Activated T-cell treated with anti-CD3 and anti-CD28 coated beads, Interleukin-2, amount 50 U/mL, for 4 hours (primary cell): ENCODE measurements at places on chromosomes 5 and 9. TPM values are rescaled to one million over a fixed set of nuclear protein-coding genes. Genes with fewer than 3 reads are reported as not detected.
A peak's percentile ranks its signal among the peaks of the same experiment; 100 is the strongest.

- no peak for DNase-seq
Observed at GRCh38 chr9:137391411-137391754, 31.6 kb downstream of the EXD3 start.

DNA sequence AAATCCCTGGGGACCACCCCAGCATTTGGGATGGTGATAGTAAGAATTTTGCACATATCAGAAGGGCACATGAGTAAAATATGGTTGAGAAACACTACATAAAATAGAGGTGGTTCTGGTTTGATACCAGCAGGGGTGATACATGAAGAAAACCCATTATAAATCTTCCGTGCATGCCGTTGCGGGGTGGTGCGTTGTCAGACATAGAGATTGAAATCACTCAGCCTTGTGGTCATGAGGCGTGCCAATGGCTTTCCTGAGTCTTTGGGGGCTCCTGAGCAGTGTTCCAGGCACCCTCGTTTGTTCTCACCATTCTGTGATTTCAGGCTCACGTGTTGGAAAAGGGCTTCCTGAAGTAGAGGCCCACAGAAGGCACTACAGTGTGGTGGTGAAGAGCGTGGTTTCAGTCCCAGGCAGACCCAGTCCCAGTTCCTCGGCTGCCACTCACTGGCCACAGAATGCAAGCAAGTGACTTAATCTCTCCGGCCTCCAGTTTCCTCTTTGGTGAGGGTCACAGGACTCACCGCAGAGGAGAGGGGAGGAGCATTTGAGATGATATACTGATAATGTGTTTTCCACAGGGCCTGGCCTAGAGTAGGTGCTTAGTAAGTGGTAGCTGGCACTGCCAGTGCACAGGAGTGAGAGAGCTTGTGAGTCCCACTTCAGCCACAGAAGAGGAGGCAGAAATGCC lies 20.5 kb upstream of the GLRX start:
- DNase-seq: peak; percentile 48

GRCh38 chr5:155015239-155015638 lies 1.7 kb downstream of the KIF4B start:
- no peak for DNase-seq

DNA sequence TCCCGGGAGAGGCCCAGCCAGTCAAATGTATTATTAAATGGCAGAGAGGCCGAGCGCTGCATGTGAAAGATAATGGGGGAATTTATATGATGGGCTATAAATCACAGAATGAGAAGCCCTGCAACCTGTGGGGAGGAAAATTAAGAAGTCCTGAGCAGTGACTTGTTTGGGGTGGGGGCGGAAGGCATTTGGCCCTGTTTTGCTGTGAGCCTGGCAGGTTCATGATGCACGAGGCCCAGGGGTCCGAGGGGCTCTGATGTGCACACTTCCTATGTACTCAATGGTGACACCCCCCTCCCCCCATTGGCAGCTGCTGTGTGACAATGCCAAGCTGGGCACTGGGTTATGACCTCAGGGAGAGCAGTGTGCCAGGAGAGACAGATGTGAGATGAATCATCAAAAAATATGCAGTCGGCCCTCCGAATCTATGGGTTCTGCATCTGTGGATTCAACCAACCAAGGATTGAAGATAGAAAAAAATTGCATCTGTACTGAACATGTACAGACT lies 13.7 kb upstream of the DAB2IP start:
- DNase-seq: no peak

- no peak for DNase-seq
Observed at GRCh38 chr5:136016945-136017530, 11.8 kb upstream of the TGFBI start.

DNA sequence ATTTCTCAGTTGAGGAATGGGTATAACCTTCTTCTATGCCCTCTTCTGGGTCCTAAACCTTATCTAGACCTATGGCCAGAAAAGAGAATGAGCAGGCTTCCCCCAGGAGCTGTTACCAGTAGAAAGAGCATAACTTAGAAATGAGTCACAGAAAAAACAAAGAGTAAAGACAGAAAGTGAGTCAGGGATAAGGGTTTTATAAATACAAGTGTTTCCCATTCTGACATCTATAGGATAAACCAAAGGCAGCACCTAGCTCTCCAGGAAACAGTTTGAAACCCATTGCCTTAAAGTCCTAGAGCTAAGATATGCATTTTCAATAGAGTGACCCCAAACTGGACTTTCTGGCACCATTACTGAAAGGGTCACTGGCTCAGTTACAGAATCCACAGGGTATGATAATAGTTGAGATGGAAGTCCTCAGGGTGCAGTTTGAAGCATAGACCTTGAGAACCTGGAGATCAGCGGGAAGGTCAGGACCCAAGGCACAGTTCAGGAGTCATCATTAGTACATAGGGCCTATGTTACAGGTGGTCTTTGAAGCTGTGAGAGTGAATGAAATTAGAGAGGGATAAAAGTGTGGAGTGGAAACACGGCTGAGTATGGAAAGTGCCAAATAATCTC lies 42.7 kb upstream of the LIFR start:
- no peak for DNase-seq

- no peak for DNase-seq
Observed at GRCh38 chr5:138936968-138937345, 61.8 kb upstream of the LRRTM2 start.

DNA sequence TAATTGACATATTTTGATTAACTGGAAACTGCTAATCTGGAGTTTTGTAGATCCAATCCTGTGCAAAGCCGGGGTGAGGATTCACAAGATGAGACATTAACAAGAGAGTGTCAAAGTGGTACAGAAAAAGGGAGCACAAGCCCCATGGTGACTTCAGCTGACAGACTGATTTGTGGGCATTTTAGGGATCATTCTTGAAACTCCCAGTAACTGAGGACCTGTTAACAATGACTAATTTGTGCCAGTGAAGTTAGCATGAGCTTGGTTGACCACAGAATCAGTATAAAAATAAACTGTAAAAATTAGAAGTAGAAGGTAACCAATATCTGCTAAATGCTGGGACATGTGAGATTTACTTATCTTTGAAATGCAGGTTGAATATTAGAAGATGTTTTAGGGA lies 1578.3 kb downstream of the EFNA5 start:
- DNase-seq: no peak

DNA sequence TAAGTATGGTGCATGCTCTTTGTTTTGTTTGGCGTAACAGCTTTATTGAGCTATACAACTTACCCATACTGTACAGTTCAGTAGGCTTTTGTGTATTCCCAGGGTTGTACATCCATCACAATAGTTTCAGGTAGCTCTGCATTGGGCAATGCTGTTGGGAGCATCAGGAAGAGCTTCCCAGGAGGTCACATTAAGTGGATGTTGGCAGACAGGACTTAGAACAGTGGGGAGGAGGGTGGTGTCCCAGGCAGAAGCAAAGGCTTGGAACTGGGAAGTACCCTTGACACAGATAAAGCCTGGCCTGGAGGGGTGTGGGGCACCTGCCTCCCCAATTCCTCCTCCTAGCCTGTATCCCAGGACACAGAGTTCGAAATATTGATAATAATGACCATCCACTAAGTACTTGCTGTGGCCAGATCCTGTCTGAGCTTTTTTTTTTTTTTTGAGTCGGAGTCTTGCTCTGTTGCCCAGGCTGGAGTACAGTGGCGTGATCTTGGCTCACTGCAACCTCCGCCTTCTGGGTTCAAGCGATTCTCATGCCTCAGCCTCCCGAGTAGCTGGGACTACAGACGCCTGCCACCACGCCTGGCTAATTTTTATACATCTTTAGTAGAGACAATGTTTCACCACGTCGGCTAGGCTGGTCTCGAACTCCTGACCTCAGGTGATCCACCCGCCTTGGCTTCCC lies 1.3 kb downstream of the BBLN start:
- no peak for DNase-seq

- no peak for DNase-seq
Observed at GRCh38 chr5:55451976-55452375, 82.8 kb downstream of the PLPP1 start.

GRCh38 chr9:99296291-99296951 lies 74.3 kb downstream of the SEC61B start:
- DNase-seq: peak; percentile 37

GRCh38 chr5:135400866-135401265 lies 1.8 kb upstream of the MACROH2A1 start:
- DNase-seq: no peak

GRCh38 chr9:122376796-122377195 lies 6.0 kb downstream of the PTGS1 start:
- DNase-seq: no peak

DNA sequence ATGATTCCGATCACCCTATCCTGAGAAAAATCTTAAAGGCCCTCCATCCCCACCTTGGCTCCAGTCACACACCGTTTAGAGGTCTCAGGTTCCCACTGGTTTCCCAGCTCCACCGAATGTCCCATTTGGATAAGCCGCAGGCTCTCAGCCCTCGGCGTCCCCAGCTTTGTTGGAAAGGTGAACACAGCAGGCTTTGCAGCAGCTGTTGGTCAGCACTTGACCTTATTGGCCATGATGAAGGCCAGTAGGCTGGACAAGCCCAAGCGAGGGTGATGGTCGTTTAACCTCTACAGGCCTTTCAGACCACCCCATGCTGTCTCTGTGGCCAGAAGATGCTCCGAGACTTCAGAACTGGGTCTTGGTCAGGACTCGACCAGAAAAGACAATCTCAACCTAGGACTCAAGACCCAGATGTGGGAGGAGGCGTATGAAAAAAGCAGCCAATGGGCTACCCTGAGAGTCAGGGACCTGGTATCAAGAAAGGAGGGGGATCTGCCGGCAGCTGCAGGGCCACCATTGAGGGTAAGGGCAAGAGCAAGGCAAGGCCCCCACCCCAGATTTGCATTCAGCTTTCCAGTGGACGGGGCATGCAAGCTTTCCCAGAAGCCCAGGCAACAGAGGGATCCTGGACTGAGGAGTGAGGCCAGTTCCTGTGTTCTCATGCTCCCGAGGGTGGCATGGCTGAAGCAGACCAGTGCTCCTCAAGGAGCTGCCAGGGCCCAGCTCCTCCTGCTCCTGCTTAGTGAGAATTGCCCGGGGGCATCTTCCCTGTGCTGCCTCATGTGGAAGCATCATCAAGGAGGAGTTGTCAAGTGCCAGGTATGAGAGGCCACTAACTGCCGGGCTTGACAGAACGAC lies 13.4 kb downstream of the UBE2QL1 start:
- no peak for DNase-seq

DNA sequence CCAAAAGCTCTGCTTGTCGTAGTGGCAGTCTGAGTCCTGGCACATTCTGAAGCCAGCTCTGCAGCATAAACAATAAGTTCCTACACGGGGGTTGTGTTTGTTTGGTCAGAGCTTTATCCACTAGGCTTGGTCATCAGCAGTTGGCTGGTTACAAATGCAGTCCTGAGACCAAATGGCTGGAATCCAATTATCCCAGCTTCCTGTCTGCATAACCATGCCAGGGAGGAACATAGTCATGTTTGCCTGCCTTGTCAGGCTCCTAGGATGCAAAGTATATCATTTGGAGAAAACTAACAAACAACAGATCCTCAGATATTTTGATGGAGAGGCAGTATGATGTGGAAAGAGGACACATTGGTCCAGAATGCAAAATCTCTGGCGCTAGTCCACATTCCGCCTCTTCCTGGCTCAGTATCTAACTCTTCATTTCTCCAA lies 85.8 kb downstream of the FBXO38 start:
- no peak for DNase-seq

DNA sequence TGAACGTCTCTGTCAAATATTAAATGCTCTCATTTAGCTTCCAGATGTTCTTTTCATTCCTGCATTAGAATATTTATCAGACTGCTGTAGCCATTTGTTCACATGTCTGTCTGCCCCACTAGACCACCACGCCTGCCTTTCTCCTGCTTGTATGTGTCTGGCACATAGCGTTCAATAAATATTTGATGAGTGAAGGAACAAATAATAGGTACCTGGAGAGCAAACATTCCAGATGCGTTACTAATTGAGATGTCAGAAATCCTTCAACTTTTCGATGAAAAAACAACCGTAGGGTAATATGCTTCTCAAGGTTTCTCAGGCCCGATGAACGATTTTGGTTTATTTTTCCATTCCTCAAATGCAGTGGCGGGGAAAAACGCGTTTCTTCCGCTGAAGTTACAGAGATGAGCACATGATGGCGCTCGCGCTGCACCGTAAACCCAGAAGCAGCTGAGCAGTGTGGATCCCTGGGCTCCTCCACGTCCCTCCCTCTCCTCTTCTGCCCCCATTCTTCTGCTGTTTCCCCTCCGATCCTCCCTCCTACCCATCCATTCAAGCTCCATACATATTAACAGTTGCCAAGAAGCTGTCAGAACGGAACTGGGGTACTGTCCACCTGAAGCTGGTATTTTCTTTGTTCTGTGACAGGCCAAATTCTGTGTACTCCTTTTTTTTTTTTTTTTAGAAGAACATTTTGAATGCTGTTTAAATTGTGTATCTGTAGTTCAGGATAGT lies 245.4 kb downstream of the MPDZ start:
- no peak for DNase-seq

The RMI1 gene
- total RNA-seq: 16.2 TPM

The ASTN2 gene
- total RNA-seq: 1.8 TPM

The VDAC1 gene
- 390 TPM for total RNA-seq

The SLC35D2 gene
- 7.2 TPM for total RNA-seq

The PTRH1 gene
- total RNA-seq: 43.9 TPM

The GABRG2 gene
- total RNA-seq: not detected

The PPIC gene
- not detected for total RNA-seq

The C9orf152 gene
- not detected for total RNA-seq
